ENCODE measurements at places on chromosomes 7 and 10. TPM values are rescaled to one million over a fixed set of nuclear protein-coding genes. Genes with fewer than 3 reads are reported as not detected.

The SKIDA1 gene
- 9.0 TPM for total RNA-seq

The ANXA8L1 gene
- not detected for total RNA-seq

The ERVW-1 gene
- not detected for total RNA-seq

The TRIM50 gene
- total RNA-seq = not detected

The STN1 gene
- 46.1 TPM for total RNA-seq

The SSC4D gene
- total RNA-seq = 11.0 TPM

The ELN gene
- total RNA-seq = not detected

The LHFPL3 gene
- total RNA-seq = not detected

The RTKN2 gene
- total RNA-seq = 4.9 TPM

The MYO3A gene
- 4.5 TPM for total RNA-seq

The CACNB2 gene
- not detected for total RNA-seq

The ADCYAP1R1 gene
- total RNA-seq = not detected

The TRIM73 gene
- total RNA-seq = 2.4 TPM

The CCL24 gene
- not detected for total RNA-seq

The TFPI2 gene
- 189 TPM for total RNA-seq

The PLPP4 gene
- total RNA-seq = 6.8 TPM

The GNB2 gene
- 179 TPM for total RNA-seq

The SAMD9L gene
- total RNA-seq = 1.0 TPM

The VWC2 gene
- total RNA-seq = not detected

The SPAM1 gene
- total RNA-seq = not detected

The AGR2 gene
- 3.5 TPM for total RNA-seq

The MLXIPL gene
- not detected for total RNA-seq

The SLC13A1 gene
- not detected for total RNA-seq

The CEP41 gene
- 13.2 TPM for total RNA-seq

The HSPB1 gene
- 173 TPM for total RNA-seq

The TFR2 gene
- 0.27 TPM for total RNA-seq

The MBL2 gene
- total RNA-seq = 0.17 TPM

The CHCHD3 gene
- 124 TPM for total RNA-seq

The C10orf105 gene
- not detected for total RNA-seq

The SFTPD gene
- not detected for total RNA-seq

The VSTM2A gene
- total RNA-seq = not detected

The PCDH15 gene
- total RNA-seq = not detected

The FERD3L gene
- not detected for total RNA-seq
